Activated naive CD4-positive, alpha-beta T cell (primary cell): ENCODE measurements at places on chromosomes 2 and 18.

- no peak for DNase-seq
Measured at GRCh38 chr2:58304843-58305242, 63.7 kb upstream of the FANCL start.

DNA sequence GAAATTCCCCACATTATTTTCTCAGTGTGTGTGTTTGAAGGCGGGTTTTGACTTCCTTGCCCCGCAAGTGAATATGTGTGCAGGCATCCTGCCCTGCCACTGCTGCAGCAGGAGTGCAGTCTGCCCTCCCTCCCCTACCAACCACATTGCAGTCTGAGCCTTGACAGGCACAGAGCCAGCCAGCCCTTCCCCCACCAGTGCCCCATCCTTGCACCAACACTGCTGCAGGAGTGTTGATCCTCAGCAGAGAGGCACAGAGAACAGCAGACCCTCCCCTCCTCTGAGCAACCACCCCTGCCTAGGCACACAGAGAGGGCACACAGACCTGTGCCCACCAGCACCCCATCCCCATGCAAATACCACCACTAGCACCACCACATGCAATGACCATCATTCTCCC is 683.0 kb upstream of the PKDCC start:
- DNase-seq: no peak

DNA sequence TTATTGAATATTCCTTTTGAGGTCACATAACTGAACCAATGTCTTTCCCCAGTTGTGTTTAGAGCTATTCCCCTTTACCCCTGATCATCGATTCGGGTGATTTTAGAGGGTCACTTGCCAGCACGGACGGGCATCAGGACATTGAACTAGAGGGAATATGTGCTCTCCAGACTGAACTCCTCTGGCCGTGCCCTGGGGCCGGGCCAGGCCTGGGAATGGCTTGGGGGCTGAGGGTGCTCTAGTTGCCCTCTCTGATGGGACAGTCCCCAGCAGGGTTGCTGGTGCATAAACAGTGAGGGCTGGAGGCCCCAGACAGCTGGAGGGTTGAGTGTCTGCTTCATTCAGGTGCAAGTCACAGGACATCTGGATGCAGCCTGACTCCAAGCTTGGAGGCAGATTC is 90.7 kb downstream of the SMIM21 start:
- DNase-seq: no peak

DNA sequence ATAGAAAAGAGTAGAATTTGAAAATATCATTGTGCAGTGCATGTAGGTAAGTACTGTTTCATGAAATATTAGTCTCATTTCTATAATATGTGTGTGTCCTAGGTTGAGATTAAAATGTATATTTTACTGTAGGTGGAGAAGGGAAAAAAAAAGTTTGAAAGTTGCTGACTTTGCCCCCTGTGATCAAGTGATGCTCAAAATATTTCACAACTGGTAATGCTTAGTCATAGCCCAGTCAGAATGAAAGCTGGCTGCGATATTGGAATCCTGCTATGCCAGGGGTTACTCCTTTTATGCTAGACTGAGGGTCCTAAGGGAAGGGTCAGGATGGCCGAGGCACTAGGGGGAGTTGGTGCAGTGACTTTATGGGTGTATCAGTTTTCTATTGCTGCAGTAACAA is 19.5 kb upstream of the CFAP36 start:
- DNase-seq: no peak

DNA sequence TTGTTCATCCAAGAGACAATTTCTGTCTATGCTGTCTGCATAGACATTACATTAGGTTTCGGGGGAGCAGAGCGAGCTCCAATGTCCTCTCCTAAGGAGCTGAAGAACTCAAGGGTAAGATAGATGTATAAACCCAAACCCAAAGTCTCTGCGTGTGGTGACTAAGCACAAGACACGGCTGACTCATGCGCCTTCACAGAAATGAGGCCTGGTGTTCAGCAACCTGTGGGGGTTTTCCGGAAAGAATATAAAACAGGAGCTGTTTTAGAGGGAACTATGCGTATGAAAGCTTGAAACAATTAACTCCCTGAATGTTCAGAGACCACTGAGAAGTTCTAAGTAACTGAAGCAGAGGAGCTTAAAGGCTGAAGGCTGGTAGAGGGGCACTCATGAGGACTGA is 154.7 kb downstream of the SOX11 start:
- DNase-seq: no peak

DNA sequence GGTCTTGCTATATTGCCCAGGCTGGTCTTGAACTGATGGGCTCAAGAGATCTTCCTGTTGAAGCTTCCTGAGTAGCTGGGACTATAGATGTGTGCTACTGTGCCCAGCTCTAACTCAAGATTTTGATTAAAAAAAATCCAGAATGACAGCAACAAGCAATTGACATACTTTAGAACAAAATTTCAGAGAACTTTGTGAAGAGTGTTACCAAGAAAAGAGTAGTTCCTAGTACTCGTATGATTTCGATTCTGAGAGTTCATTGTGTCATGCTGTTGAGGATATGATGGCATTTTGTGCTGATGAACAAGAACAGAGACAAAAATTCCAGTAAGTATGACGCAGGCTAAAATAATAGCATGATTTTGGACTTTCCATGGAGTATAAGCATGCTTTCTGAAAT is 90.2 kb upstream of the TWSG1 start:
- no peak for DNase-seq

DNA sequence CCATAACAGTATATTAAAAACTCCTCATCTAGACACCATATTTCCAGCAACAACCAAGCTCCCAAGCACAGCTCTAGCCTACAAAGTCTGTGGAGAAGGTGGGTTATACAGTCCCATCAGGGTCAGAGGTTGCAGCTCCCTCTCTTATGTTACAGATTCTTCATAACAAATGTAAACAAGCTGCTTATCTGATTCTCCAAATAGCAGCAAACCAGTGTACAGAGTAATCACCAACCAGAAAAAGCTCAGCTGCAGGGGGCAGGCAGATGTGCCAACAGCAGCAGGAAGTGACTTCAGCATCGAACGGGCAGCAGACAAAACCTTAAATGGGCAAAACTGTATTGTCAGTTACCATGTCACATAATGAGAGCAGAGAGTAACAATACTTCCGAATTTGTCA is 52.9 kb upstream of the NABP1 start:
- DNase-seq: peak; percentile 3

- no peak for DNase-seq
Measured at GRCh38 chr2:79512442-79513401, at the start of gene CTNNA2. Gene CTNNA2 (plus strand): TSS chr2:79513051.

DNA sequence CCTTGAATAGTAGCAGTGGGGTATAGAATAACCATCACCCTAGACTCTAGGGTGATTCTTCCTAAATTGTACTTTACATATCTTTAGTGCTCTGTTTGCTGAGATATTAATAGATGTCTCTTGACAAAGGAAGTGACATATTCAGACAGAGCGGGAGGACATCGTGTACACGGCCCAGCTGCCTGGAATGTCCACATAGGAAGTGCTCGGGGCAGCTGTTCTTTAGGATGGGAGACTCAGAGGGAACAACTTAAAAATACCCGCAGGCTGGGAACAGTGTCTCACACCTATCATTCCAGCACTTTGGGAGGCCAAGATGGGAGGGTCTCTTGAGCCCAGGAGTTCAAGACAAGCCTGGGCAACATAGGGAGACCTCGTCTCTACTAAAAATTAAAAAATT is 206.1 kb downstream of the FAM210A start:
- DNase-seq: no peak

DNA sequence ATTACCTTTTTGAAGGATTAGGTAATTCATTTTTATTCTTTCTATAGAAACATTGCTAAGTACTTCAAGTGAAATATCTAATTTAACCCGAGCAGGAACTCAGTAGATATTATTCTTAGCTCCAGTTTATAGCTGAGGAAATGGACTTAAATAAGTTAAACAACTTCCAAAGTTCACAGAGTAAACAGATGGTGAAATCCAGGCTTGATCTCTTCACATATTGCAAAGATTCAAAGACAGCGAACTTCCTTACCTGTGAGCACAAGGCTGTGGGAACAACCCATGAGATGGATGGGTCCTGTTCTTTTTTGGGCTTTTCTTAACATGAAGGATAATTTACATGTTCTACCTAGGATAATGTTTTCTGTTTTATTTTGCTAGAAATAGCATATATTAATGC is 439.0 kb downstream of the IRS1 start:
- no peak for DNase-seq

GRCh38 chr2:121955872-121956271 is 200.4 kb downstream of the TSN start:
- DNase-seq: no peak

DNA sequence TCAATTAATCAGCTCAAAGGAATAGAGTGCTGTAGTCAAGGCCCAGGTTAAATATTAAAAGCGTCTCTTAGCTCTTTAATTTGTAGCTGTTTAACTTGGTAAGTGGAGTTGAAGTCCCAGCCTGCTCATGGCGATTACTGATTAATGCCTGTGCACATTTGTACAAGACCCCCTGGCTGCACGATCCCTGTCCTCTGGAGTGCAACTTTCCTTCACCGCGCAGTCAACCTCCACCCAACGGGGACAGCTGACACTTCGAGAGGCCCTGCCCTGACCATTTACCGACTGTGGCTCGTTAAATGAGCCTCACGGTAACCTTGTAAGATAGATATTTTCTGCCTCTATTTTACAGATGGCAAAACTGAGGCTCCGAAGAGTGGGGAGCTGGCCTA is 5.5 kb upstream of the CYS1 start:
- no peak for DNase-seq

GRCh38 chr2:230085201-230085600 is 16.5 kb upstream of the SLC16A14 start:
- DNase-seq: no peak

- DNase-seq: no peak
Measured at GRCh38 chr2:223459328-223459939, 142.7 kb downstream of the SCG2 start.

DNA sequence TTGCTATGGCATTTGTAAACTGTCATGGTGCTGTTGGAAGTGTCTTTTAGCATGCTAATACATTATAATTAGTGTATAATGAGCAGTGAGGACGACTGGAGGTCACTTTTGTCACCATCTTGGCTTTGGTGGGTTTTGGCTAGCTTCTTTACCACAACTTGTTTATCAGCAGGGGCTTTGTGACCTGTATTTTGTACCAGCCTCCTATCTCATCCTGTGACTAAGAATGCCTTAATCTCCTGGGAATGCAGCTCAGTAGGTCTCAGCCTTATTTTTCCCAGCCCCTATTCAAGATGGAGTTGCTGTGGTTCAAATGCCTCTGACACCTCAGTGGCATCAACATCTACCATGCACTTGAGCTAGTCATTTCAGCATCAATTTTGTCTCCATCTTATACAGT is 29.7 kb downstream of the LYPD6 start:
- DNase-seq: no peak

GRCh38 chr18:74512321-74513053 is 16.3 kb downstream of the CNDP2 start:
- no peak for DNase-seq

GRCh38 chr18:35688757-35689156 is 107.2 kb downstream of the GALNT1 start:
- no peak for DNase-seq

- no peak for DNase-seq
Measured at GRCh38 chr2:30148850-30149249, 2.0 kb downstream of the YPEL5 start.

- DNase-seq: no peak
Measured at GRCh38 chr2:28419443-28420270, 27.0 kb downstream of the FOSL2 start.

DNA sequence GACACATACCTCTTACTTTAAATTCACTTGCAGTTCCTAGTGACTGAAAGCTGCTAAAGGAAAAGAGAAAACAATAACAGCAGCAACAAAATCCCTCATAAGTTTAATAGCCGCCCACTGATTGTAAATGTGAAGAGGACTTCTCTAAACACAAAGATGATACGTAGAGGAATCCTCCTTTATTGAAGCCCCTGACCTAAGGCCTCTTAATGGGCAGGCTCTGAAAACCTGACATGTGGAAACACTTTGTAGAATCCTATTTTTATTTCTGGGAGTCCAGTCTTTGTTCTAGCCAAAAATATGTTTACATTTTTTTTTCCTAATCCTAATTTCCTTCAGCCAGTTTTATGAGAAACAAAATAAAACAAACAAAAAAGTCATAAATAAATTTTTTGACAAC is 1277.7 kb upstream of the CELF4 start:
- DNase-seq: no peak

- no peak for DNase-seq
Measured at GRCh38 chr2:10239561-10239967, 63.1 kb upstream of the HPCAL1 start.

GRCh38 chr2:217269701-217270484 is 410.0 kb upstream of the TNP1 start:
- no peak for DNase-seq

DNA sequence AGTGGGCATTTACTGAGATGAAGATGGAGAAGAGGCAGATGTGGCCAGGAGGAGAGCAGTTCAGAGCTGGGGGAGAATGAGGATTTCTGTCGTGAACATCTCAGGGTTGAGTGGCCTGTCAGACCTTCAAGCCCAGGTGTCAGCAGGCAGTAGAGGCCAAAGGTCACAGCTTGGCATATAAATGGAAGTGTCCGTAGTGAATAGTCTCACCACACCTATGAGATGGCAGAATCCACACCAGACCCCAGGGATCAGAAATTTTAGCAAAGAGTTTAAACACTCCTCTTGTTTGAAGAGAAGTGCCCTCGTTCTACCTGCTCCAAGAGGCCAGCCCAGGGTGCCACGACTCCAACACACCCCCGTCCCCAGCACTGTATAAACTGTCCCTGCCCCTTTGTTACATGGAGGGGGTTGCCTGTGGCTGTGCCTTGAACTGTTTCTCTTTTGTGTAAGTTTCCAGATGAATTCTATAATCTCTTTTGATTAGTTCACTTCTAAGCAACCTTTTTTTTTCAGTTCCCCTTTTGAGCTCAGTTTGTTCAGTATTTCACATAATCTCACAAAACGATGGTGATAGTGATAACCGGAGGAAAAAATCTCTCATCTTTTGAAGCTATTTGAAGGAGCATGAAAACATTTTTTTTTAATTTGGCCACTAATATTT is 69.0 kb upstream of the TTC39C start:
- DNase-seq: no peak

DNA sequence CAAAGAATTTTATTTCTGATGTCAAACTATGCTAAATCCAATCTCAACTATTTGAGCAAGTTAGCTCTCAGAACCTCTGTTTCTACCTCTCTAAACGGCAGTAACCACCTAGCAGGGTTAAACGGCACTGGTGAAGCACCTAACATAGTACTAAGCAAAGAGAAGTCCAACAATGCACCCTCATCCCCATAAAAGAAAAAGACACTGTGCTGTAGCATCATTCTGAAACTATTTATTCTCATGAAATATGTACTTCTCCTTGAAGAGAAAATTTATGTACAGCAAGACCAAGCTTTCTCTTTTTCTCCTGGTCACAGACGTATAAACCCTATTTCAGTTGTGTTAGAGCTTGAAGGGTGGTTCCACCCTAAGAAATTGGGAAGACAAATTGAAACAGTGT is 4.8 kb downstream of the MEX3C start:
- no peak for DNase-seq

GRCh38 chr2:12555012-12555645 is 161.6 kb upstream of the TRIB2 start:
- DNase-seq: no peak

GRCh38 chr18:62828091-62828640 is 112.8 kb downstream of the PHLPP1 start:
- DNase-seq: no peak

- no peak for DNase-seq
Measured at GRCh38 chr18:23992089-23992940, 22.2 kb upstream of the TTC39C start.
